ENCODE measurements at places on chromosomes 1 and 21. TPM values are rescaled to one million over a fixed set of nuclear protein-coding genes. Genes with fewer than 3 reads are reported as not detected.

DNA sequence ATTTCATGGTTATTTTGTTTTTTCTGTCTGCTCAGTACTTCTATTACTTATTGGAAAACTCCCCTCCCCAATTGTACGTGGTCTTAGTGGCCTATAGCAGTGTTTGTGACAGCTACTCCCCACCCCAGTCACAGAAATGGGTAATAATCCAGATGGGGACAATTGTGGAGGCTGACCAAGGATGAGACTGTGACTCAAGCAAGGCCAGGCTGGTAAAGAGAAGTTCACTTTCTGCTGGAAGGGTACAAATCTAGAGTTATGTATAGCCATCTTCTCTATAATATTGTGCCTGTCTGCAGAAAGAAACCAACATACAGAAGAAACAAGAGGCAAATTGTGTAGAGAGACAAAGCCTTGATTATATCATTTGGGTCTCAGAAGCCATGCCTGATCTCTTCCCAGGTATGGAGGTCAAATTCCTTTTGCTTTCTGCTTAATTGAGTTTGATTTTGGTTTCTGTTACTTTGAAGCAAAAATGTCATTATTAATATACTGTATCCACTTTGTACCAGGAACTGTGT, 270.4 kb downstream of the HLX start:
- DNase-seq: no peak

DNA sequence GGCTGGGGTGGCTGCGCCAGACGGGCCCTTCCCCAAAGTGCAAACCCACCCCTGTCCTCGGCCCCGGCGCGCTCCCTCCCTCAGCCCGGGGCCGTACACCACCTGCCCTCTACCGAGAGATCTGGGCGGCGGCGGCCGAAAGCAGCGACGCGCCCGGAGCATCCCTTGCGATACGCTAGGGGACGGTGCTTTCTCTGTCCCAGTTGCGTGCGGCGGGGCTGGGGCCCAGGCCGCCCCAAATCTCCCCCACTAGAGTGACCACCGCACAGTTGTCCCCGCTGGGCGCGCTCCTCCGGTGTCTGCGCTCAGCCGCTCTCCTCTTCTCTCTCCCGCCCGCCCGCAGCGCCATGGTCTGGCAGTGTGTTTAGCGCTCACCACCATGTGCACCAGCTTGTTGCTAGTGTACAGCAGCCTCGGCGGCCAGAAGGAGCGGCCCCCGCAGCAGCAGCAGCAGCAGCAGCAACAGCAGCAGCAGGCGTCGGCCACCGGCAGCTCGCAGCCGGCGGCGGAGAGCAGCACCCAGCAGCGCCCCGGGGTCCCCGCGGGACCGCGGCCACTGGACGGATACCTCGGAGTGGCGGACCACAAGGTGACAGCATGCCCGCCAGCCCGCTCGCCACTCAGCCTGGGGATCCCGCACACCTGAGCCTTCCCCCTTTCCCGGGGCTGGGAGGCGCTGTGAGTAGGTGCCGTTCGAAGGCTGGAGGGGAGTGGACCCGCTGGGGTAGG, 1.0 kb downstream of the ST6GALNAC5 start:
- DNase-seq: peak; percentile 29

GRCh38 chr1:172054172-172054571, 212.9 kb downstream of the DNM3 start:
- DNase-seq: no peak

DNA sequence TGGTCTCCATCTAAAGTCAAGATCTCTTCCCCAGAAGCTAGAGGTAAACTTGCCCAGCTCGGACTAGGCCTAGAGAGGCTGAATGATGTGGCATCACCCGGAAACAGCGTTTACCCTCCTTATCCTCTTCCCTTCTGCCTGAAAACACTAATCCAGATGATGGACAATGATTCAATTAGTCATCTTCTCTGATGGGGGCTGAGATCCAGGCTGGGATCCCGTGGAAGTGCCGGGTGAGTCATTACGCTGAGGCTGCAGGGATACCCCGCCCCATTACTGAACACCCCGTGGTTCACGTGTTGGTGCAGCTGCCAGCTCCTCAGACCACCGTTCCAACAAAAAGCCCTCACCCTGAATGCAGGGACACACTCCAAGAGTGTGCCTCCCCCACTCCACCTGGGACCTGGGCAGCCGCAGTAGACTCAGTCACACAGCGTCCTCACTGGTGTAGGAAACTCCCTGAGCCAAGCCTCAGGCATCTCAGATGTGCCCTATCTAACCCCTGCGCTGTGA, 2.0 kb downstream of the S100A6 start:
- peak; percentile 93 for DNase-seq

The GJA8 gene
- not detected for polyA plus RNA-seq

The SYNC gene
- polyA plus RNA-seq: 41.3 TPM

- no peak for DNase-seq
Measured at GRCh38 chr1:57420981-57421785, 2.7 kb downstream of the DAB1 start.

DNA sequence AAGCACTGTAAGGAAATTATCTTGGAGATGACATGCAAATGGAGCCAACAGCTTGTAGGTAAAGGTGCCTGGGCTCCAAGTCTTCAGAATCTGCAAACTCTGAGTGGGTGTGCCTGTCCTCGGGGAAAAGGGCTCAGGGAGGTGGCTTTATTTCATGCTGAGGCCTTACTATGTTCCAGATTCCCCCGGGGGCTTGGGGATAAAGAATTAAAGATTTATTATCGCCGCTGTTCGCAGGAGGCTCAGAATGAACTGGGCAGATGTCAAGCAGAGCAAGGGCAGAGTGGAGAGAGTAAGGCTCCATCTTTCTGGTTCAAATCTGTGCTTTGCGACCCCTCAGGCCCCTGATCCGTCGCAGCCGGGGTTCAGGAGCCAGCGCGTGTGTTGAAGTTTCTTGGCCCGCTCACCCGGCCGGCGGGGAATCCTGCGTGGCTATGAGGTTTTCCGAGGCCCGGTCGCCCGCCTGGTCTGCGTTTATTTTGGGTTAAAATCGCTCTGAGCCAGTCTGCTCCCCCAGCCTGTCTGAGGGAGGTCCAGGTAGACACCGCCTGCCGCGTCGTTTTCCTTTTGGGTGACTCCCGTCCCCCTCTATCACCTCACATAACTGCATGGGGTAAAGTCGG, 19.5 kb downstream of the RHOU start:
- no peak for DNase-seq

DNA sequence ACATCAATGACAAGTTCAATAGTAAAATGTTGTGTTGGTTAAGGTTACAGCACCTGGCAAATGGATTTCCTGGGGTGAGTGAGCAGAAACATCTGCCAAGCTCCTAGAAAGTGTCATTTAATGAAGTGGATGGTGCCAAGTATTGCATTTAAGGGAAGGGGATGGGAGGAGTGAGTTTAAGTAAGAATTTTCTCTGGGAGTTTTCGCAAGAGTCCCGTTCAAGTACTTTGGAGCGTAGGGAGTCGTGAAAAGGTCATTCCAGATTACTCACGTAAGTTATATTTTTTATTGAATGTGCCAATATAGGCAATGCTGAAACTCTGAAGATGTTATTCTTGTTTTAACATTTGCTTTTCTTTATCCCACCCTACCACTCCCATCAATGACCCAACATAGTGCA, 117.4 kb upstream of the RAB3GAP2 start:
- DNase-seq: no peak

- no peak for DNase-seq
Measured at GRCh38 chr1:206557636-206558473, 50.5 kb downstream of the RASSF5 start.

- DNase-seq: no peak
Measured at GRCh38 chr1:227214207-227214606, 104.1 kb downstream of the CDC42BPA start.

The PGLYRP3 gene
- not detected for polyA plus RNA-seq

- DNase-seq: no peak
Measured at GRCh38 chr1:38118976-38119375, 72.4 kb upstream of the POU3F1 start.

- DNase-seq: no peak
Measured at GRCh38 chr1:234579967-234580366, 30.0 kb downstream of the IRF2BP2 start.

DNA sequence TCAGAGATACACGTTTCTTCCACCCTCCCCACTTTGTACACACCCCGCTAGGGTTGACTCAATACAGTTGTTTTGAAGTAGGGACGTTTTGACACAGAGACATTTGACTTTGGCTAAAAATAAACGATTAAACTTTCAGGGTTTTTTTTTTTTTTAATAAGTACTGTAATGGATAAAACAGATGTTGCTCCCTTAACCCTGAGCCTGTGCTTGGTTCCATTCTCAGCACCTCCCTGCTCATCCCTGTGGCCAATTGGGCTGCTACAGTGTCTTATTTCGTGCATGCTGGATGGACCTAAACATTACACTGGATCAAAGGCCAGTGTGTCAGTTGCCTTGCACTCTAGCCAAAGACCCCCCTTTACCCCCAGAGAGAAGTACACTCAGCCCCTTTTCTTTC, 16.9 kb downstream of the GRHL3 start:
- DNase-seq: no peak

The IL20 gene
- polyA plus RNA-seq: not detected

The PCBP3 gene
- polyA plus RNA-seq: 3.9 TPM

Measured in IMR-90 (cell line).